Esophagus squamous epithelium (tissue), 5 donors: ENCODE measurements at places on chromosomes 7 and 10. TPM values are rescaled to one million over a fixed set of nuclear protein-coding genes. Genes with fewer than 3 reads are reported as not detected.

GRCh38 chr7:1800902-1801301 lies 130.8 kb downstream of the ELFN1 start:
- no peaks in the 10 kb centered on the region for H3K27me3 ChIP-seq
- H3K27ac ChIP-seq, result no peak overlapping the region
- no peak for DNase-seq
- H3K4me1 ChIP-seq, result no peaks in the 10 kb centered on the region
- H3K36me3 ChIP-seq, result no peaks in the 10 kb centered on the region
- no peak overlapping the region for H3K4me3 ChIP-seq

The ELMO1 gene
- 0.68 TPM for total RNA-seq

The PPIA gene
- total RNA-seq, result 3,400 TPM

- peak overlapping the region; percentile 94 for H3K27ac ChIP-seq
- no peak overlapping the region for H3K4me3 ChIP-seq
- peaks cover 52% of the 10 kb centered on the region for H3K4me1 ChIP-seq
These were observed 18.3 kb downstream of the DNAJB12 start for GRCh38 chr10:72336259-72337038.

The DENND2A gene
- 0.92 TPM for total RNA-seq

The AKR1C4 gene
- total RNA-seq, result not detected

DNA sequence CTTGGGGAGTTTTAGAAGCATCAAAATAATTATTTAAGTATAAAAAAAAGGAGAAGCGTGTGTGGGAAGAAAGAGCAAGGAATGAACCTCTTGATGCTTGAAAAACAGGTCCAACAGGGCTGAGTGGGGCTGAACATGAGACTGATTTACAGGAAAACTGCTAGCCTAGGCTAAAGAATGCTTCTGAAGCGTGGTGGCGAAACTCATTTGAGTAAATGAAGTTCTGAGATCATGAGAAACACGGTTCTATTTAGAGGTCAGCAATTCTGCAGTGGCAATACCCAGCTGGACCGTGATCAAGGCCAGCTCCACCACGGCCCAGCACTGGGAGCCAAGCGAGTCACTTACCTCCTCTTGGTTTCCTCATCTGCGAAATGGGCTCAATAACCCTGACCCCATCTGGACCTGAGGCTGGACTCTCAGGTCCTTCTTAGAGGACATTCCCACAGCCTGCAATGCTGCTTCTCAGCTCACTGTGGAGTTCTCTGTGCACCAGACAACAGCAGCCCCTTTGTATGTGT lies 140.1 kb upstream of the ADAM12 start:
- DNase-seq, result no peak
- no peak overlapping the region for H3K4me3 ChIP-seq
- no peak overlapping the region for H3K27ac ChIP-seq
- H3K4me1 ChIP-seq, result no peaks in the 10 kb centered on the region

The HOGA1 gene
- 1.1 TPM for total RNA-seq

The NXPH1 gene
- not detected for total RNA-seq

DNA sequence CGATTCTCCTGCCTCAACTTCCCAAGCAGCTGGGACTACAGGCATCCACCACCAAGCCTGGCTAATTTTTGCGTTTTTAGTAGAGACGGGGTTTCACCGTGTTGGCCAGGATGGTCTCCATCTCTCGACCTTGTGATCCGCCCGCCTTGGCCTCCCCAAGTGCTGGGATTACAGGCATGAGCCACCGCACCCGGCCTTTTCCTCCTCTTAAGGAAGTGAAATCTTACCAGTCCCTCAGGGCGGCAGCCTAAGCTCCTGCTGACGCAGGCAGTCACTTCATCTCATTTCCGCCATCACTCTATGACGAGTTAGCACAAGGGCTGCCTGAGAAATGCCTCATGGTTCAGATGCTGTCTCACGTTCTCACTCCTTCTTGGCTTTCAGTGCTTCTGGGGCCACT lies 246.0 kb upstream of the SHH start:
- H3K4me3 ChIP-seq, result no peak overlapping the region
- no peaks in the 10 kb centered on the region for H3K27me3 ChIP-seq
- no peaks in the 10 kb centered on the region for H3K36me3 ChIP-seq
- H3K27ac ChIP-seq, result no peak overlapping the region
- no peaks in the 10 kb centered on the region for H3K4me1 ChIP-seq

GRCh38 chr7:2105280-2105679 lies 127.5 kb downstream of the MAD1L1 start:
- H3K27me3 ChIP-seq, result no peaks in the 10 kb centered on the region
- no peak overlapping the region for H3K27ac ChIP-seq
- no peaks in the 10 kb centered on the region for H3K36me3 ChIP-seq
- no peak overlapping the region for H3K4me3 ChIP-seq
- no peak for DNase-seq
- H3K4me1 ChIP-seq, result peaks cover 4% of the 10 kb centered on the region
